Stimulated activated effector memory CD8-positive, alpha-beta T cell treated with anti-CD3 and anti-CD28 coated beads, Interleukin-12 subunit alpha, Interleukin-12 subunit beta, amount 100 ng/mL, for 72 hours (primary cell): ENCODE measurements at places on chromosomes 3 and 15.

DNA sequence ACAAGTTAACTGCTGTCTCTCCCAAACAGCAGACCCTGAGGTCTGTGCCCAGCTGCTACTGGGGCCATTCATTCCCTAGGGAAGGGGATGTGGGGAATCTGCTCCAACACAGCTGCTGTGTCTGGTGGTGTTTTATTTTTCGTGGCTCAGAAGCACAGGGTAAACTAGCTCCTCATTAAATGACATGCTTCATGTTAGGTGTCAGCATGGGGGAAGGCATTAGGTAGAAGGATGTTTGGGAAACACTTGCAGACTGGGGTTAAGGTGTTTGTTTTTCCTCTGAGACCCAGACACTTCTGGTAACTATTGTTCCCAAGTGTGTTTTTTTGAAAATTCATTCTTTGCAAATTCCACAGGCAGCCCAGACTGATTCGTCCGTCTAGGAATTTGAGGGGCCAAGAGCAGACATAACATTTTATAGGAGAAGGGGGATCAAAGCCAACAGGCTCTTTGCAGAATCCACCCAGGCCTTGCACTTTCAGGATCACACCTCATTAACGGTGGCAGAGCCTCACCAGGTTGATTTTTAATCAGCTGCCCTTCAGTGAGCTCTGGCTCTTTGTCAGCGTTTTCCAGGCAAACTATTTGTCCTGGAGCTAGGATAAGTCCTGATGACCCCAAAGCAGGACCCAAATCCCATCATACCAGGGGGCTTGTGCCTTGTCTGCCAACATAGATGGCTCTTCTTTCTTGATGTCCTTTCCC lies 65.4 kb upstream of the ITGA11 start:
- no peak for DNase-seq

DNA sequence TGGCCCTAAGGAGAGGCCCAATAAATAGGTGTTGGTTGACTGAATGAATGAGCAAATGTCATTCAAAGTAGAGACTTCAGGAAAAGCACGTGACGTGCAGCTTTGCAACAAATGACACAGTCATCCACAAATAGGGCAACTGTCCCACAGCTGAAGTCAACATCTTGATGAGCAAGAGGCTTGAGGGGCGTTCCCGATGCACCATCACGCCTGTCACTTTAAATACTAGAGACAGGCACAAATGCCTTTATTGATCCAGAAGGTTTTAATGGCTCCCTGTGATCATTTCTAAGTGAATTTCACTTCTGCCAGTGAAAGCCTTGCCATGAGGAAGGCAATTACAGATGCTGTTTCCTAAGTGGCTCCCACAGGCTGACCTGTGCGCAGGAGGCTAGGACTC lies 43.6 kb downstream of the ABTB1 start:
- no peak for DNase-seq

DNA sequence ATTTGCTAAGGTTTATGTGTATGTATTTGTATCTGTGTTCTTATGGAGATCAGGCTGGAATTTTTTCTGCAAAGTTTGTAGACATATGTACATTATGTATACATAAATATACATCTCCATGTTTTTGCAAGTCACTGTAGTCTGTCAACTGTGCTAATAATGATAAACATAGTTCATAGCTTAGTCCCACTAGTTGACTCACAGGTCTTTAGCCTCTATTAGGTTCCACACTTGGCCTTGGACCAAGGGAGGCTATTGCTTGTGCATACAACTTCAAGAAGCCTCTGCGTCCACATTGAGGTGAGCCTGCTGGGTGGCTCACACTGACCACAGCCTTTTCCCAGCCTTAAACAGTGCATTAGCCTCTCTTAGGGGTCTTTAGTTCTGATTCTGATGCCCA lies 243.8 kb upstream of the PEX5L start:
- no peak for DNase-seq

DNA sequence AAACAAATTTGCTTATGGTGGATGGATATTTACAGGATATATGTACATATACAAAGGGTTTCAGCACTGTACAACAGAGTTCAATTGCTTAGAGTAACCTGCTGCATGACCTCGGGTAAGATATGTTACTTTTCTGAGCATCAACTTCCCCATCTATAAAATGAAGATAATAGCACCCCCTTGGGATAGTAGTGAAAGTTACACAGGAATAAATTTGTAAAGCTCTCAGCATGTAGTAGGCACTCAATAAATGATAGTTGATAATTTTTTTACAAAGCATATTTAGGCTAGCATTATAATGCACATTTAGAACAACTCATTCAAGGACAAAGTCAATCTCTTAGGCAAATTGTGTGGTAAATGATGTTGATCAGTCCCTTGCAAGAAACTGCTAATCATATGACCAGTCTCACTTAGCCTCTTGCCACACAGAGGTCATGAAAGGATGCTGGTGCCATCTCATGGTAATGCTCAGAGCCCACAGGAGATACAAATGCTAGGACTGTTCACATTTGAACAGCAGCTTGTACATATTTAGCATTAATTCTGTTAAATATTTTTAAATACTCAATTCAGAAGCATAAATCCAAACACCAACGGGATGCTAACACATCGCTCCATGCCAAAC lies 123.9 kb downstream of the MAGI1 start:
- no peak for DNase-seq

DNA sequence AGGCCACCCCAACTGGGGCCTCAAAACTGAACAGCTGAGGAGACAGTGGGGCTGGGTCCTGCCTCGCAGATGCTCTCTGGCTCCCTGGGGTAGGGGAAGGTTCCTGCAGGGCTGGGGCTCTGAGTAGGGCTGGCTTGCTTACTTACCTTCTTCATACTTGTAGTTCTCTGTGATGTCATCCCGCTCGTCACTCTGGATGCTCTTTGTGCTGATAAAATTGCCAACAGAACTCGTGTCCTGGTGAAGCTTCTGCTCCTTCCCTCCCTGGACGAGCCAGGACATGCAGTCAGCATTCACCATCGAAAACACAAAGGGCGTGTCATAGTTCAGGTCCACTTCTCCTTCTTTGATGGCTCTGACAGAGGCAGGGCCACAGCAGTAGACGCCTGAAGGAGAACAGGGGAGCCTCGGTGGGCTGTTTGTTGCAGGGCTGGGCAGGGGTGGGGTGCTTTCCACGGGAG lies 17.9 kb upstream of the EPB42 start:
- no peak for DNase-seq

DNA sequence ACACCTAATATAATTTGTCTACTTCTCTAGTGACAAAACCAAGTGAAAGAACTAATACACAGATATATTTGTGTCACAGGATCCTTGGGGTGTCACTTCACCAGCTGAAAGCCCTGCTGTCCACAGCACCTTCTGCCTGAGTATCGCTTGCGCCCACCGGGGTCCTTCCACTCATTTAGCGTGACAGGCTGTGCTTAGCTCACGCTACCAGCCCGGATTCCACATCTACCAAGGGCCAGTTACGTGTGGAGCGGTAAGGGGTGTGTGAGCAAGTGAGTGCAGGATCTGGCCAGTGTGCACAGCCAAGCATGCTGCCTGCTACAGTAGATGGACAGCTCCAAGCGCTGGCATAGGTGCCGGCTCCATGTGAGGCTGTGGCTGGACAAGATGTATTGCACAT lies 810.9 kb downstream of the NSUN3 start:
- no peak for DNase-seq
